ENCODE measurements at places on chromosomes 12 and 14. TPM values are rescaled to one million over a fixed set of nuclear protein-coding genes. Genes with fewer than 3 reads are reported as not detected.
A peak's percentile ranks its signal among the peaks of the same experiment; 100 is the strongest.

The PLXNC1 gene
- total RNA-seq: 2.7 TPM

The NOVA1 gene
- 0.87 TPM for total RNA-seq

The GALNT16 gene
- 1.1 TPM for total RNA-seq

The RTN1 gene
- 0.05 TPM for total RNA-seq

DNA sequence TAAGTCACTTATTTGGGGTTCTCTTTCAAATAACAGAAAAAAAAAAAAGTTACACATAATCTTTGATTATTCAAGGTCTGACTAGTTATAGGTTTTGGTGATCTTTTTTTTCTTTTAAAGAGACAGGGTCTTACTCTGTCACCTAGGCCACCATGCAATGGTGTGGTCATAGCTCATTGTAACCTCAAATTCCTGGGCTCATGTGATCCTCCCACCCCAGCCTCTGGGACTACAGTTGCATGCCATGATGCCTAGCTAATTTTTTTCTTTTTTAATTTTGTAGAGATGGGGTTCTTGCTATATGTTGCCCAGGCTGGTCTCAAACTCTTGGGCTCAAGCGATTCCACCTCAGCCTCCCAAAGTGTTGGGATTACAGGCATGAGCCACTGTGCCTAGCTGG, 56.5 kb upstream of the CFL2 start:
- no peak for DNase-seq

DNA sequence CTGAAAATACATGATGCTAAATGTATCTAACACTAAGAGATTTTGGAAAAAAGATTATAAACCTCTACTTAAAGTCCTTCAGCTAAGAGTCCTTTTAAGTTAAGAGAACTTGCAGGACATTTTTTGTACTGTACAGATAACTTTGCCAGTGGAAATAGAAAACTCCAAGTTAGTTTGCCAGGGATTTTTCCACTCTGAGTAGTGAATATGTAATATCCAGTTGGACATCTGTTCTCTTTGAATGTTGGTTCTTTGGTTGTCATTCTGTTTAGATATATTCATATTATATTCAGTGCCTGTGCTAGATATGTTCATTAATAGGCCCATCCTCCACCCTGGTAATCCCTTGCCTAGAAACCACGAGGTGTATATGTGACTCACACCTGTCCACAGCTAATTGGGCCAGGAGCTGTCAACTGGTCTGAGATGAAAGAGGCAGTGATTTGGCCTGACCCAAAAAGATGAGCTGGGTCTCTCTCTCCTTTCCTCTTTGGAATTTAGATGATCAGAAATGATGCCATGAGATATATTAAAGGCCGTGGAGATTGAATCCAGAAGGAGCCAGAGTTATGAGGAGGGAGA, 261.0 kb upstream of the LRIG3 start:
- DNase-seq: peak; percentile 6

DNA sequence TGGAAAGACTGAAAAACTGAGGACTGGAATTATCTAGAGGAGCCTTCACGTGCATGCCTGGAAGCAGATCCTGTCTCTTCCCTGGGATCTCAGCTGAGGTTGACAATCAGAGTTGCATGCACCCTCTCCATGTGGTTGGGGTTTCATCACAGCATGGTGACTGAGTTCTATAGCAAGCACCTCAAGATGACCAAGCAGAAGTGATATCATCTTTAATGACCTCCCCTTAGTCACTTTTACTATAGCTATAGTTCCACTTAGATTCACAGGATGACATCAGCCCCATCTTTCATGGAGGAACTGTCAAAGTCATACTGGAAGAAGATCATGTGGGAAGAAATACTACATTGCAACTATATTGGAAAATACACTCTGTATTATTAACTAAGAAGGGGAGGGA, 105.8 kb upstream of the ATXN7L3B start:
- DNase-seq: no peak

DNA sequence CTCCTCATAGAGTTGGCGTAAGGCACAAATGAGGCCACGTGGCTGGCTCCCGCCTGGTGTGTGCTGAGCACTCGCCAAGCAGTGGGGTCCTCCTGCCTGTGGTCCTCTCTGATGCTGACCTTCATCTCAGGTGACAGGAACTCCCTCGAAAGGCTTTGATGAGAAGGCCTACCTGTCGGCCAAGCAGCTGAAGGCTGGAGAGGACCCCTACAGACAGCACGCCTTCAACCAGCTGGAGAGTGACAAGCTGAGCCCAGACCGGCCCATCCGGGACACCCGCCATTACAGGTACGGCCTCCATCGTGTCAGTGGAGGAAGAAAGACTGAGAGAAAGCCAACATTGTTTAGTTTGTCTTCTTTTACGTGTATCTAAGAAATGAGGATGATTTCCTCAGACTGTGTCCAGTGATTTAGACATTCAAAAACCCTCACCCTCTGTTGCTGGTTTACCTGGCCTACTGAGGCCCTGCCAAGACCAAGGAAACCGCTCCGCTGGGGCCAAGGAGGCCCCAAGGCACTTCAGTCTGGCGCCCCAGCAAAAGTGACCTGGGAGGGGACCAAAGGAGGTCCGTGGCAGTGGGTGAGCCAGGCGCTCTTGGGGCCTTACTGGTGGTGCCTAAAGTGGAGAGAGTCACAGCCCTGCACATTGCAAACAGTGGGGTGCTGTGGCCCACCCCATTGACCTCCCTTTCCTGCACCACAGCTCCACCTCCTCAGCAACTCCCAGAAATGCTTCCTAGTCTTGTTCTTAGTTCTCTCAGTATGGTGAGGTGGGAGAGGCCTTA, 60.8 kb downstream of the GALNT16 start:
- DNase-seq: no peak

DNA sequence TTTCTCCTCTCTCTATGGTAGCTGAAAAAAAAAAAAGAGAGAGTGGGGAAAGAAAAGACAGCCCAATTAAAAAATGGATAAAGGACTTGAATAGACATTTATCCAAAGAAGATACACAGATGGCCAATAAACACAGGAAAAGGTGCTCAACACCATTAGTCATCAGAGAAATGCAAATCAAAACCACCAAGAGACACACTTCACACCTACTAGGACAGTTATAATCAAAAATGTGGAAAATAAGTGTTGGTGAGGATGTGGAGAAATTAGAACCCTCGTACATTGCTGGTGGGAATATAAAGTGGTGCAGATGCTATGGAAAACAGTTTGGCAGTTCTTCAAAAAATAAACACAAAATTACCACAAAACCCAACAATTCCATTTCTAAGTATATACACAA, 172.4 kb upstream of the GRIN2B start:
- DNase-seq: no peak

DNA sequence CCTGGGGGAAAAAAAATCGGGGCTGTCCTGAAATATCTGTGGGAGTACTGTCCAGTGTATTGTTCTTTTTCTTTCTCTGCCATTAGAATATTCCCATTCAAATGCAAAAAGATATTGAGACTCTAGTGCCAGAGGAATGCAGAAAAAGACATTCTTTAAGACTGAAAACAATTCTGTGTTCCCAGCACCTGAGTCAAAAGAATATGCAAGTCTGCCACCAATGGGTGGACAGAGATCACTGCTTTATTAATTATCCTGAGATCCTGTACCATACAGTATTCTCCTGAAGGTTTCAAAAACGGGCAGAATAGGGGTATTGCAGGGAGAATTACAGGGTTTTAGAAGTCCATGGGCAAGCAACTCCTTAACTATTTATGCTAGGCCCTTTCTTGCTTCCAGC, 361.8 kb downstream of the C12orf50 start:
- peak; percentile 76 for DNase-seq

DNA sequence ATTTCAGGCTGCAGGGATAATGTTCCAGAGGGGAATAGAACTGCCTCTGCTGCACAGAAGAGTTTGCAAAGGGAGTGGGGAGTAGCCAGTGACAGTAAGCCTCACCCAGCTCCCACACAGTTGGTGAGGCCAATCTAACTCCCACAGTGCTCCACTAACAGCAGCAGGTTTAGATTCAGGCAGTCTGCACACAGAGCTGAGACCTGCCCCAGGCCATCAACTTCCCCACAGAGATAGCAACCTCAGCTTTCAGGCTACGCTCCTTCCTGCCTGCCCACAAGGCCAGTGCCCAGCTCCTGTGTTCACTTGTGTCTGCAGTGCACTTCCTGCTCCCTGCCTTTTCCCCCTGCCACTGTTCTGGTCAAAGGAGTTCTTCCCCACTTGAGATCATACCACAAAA, 107.5 kb downstream of the TBC1D30 start:
- DNase-seq: no peak

Measured in renal cortical epithelial cell (primary cell).